ENCODE measurements at places on chromosomes 12 and 14.

- no peak for DNase-seq
- H3K4me1 ChIP-seq = no peaks in the 10 kb centered on the region
- H3K36me3 ChIP-seq = no peaks in the 10 kb centered on the region
- H3K4me3 ChIP-seq = no peak overlapping the region
- no peaks in the 10 kb centered on the region for H3K27me3 ChIP-seq
These were observed 2.8 kb upstream of the CCDC196 start for GRCh38 chr14:66483322-66483721.

- H3K27me3 ChIP-seq = no peaks in the 10 kb centered on the region
- H3K27ac ChIP-seq = no peak overlapping the region
- DNase-seq = no peak
- H3K4me3 ChIP-seq = no peak overlapping the region
These were observed 88.3 kb downstream of the RIN3 start for GRCh38 chr14:92601757-92602417.

GRCh38 chr12:7154901-7155470 is 24.8 kb downstream of the CLSTN3 start:
- no peaks in the 10 kb centered on the region for H3K4me1 ChIP-seq
- no peak overlapping the region for H3K4me3 ChIP-seq
- H3K36me3 ChIP-seq = peaks cover 22% of the 10 kb centered on the region
- no peak overlapping the region for H3K27ac ChIP-seq

DNA sequence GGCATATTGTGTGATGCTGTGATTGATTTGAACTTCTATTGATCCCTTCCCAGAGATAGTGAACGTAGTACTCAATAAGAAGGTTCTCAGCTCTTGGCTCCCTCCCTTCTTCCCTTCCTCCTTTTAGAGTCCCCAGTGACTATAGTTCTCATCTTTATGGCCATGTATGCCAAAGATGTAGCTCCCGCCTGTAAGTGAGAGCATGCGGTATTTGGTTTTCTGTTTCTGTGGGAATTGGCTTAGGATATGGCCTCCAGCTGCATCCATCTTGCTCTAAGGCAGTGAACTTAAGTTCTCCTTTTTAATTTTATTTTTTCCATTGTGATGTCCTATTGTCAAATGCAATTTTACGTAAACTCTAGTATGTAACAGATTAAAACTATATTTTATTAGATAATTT is 109.5 kb downstream of the AEBP2 start:
- H3K27me3 ChIP-seq = no peaks in the 10 kb centered on the region
- no peak overlapping the region for H3K27ac ChIP-seq
- H3K4me3 ChIP-seq = no peak overlapping the region
- no peak for DNase-seq
- H3K4me1 ChIP-seq = no peaks in the 10 kb centered on the region

Data from DND-41 (cell line).